Activated CD4-positive, alpha-beta T cell treated with anti-CD3 and anti-CD28 coated beads for 4 hours (primary cell): ENCODE measurements at places on chromosomes 6 and 20.

GRCh38 chr6:3454273-3455010, 2.4 kb downstream of the SLC22A23 start:
- no peak for DNase-seq

- DNase-seq, result no peak
These were observed 79.2 kb downstream of the SCML4 start for GRCh38 chr6:107744927-107745326.

DNA sequence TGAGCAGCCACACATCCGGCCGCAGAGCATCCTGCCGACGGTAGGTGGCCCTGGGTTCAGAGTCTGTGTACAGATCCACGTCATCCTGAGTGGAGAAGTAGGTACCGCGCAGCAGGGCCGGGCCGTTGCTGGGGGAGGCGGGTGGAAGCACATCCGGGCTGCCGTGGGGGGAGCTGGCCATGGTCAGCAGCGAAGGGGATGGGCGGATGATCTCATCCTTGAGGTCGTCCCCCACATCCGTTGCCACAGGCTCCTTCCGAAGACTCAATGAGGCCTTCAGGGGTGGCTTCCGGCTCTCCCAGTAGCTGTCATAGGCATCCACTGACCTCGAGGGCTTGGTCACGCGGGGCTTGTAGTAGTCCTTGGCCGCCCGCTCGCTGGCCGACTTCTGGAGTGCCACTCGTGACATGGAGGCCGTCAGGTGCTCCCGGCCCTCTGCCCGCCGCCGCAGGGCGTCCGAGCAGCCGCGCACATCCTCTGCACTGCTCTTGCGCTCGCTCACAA, 9.2 kb downstream of the SPATA2 start:
- DNase-seq, result no peak

GRCh38 chr20:46573788-46574584, 23.5 kb upstream of the OCSTAMP start:
- no peak for DNase-seq

DNA sequence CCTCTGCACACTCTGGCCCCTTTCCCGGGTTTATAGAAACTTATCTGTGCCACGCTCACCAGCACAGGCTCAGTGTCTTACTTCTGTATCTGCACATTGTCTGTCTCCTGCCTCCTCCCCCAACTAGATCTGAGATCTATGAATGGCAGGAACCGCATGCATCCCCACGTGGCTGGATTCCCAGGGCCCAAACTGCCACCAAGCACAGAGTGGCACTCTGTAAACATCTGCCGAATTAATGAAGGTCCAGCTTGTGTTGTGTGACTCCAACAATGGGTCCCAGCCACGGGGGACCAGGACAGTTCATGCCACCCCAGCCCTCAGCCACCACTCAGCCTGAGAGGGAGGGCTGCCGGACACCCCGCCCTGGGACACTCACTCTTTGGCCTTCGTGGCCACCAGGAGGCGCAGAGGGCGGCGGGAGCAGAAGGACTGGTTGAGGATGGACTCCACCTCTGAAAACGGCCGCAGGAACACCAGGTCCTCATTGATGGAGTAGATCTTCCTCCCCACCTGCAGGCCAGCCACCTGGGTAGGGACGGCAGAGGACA, 171.1 kb downstream of the PREX1 start:
- DNase-seq, result no peak

GRCh38 chr6:30149234-30149633, 11.8 kb downstream of the TRIM10 start:
- DNase-seq, result no peak

GRCh38 chr6:157630463-157631080, 192.5 kb upstream of the SNX9 start:
- DNase-seq, result no peak

DNA sequence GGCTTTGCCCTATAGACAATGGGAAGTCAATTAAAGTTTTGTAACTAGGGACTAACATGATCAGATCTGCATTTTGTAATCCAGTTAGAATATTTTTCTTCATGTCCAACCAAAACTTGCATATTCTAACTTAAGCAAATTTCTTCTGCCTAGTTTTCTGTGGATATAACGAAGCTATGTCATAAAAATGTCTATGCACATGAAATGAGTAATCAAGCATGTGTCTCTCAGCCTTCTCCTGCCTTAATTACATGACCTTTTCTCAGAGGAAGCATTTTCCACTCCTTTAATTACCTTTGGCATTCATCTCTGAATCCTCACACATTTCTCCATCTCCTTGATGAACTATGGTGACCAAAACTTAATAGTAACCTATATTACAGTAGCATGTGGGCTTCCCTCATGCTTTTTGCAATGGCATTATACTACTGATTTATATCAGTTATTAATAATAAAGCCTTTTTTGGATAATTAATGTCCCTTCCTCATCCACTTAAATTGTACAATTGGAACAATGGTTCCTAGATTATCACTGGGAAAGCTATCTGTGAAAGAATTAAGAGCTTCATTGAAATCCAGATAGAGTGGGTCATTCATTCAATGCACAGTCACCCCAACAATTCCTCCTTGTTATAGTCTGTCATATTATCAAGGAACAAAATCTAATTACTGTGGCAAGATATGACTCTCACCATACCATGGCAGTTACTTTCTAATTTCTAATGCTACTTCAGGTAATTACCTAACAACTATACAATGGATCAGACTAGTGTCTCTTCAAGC, 19.1 kb upstream of the FBXO9 start:
- DNase-seq, result no peak

GRCh38 chr6:105886066-105886813, 199.9 kb upstream of the PRDM1 start:
- DNase-seq, result no peak

GRCh38 chr6:70196531-70196930, 106.4 kb downstream of the COL9A1 start:
- DNase-seq, result no peak

DNA sequence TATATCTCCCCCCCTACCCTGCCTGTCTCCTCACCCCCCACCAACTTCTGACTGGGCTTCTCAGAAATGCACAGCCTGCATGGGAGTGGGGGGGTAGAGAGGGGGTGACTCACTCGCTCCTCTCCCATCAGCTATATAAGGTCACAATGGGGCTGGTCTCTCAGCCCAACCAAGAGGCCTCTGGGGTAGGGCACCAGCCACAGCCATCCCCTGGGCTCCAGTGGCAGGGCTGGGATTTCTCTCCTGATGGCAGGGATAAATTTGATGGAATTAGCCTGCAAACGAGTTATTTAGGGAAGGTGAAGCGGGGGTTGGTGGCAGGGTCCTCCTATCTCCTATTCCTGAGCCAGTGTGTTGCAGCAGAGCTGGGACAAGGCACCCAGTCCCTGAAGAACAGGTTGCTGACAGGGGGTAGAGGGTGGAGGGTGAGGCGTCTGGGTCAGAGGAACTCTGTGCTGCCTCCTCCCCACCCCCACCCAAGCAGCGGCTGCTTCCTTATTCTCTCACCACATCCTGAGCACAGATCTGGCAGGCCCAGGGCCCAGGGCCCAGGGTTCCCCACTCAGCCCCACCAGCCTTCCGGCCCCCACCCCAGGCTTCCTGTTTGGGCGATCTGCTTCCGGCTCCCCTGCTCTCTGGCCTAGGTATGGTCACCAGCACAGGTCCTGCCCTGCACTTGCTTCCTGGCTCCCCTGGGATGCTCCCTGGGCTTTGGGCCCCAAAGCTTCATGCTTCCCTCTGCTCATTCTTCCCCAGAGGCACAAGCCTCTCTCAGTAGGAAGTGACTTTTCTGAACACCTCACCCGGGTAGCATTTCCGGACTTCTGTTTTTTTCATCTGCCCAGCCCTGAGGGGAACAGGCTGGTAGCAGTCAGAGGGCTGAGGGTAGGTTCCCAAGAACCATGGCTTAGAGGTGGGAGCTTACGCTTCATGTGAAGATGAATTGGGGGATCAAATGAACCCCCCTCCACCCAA, 4.0 kb downstream of the PPP1R18 start:
- peak; percentile 88 for DNase-seq

DNA sequence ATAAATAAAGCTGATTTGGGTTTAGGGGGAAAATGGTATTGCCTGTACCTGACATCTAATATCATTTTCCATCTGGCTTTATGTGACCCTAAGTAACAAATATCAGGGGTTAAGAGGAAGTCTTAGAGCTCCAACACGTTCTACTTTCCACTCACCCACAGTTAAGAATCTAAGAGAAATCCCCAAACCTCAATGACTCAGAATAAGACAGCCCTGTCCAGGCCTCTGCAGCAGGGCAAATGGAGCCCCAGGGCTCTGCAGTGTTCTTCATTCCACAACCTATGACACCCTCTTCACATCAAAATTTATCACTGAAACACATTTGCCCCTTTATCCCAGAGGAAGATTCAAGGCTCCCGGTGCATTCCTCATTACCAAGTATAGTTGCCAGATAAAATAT, 20.3 kb upstream of the TENT5A start:
- DNase-seq, result no peak

DNA sequence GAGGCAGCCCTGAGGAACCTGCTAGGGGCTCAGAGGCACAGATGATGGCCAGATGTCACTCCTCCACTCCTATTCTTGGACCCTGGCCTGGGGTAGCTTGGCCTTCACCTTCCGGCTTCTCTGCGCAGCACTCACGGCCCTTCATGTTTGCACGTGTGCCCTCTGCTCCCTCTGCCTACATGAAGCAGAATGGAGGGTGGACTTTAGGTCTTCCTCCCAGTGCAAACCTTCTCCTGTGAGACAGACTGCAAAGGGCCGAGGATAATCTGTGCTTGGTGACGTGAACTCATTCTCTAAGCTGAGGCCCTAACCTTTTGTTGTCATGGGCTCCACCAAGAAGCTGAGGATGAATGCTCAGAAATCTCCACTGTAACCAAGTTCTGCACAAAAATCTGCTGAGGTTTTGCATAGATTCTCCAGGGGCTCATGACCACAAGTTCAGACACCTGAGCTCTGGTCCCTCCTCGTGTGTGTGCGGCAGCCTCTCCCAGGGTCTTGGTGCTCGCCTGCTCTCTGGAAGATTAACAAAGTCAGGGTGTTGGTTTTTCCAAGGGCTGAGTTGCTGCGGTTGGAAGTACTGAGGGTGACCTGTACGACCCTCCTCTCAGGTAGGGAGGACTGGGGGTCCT, 25.5 kb upstream of the FOXO3 start:
- DNase-seq, result no peak

GRCh38 chr20:50248104-50248641, 57.5 kb downstream of the CEBPB start:
- DNase-seq, result no peak

DNA sequence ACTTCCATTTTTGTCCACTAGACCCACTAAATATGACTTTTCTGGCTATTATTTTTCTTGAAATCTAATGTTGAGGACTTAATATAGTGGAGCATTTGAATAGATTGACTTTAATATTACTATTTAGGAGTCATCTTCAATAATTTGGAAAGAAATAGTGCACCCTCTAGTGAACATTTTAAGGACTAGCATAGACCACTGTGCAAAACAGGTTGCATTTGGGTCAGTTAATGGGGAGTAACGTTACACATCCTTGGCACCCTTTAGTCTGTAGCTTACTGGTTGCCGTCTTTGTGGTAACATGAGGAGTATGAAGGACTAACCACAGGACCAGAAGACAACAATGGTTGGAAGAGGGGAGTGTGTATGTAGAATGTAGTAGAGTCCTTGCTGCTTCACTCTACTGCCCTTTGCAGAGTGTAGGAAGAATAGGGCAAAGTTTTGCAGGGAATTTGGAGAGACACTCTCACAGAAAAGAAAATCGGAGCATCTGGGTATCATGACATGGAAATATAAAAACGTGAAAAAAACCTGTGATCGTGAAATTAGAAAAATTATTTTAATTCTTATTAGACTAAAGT, 25.2 kb downstream of the RFPL4B start:
- DNase-seq, result no peak

- DNase-seq, result no peak
These were observed 184.7 kb downstream of the GJA1 start for GRCh38 chr6:121619987-121620740.

DNA sequence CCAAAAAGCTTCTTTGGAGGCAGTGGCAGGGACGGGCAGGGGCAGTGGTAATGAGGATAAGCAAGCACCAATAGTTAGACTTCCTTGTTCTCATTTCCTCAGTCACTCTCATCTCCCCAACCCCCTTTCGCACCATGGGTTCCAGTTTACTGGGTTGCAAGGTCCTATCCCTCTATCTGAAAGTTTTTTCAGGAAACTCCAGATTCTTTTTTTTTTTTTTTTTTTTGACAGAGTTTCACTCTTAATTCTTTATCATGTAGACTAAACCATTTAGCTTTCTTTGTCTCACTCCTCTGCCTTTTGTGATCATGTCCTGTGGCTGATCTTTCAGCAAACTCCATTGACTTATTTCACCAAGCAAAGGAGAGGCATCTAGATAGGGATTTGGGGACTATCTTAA, 51.4 kb upstream of the GMDS start:
- DNase-seq, result no peak

DNA sequence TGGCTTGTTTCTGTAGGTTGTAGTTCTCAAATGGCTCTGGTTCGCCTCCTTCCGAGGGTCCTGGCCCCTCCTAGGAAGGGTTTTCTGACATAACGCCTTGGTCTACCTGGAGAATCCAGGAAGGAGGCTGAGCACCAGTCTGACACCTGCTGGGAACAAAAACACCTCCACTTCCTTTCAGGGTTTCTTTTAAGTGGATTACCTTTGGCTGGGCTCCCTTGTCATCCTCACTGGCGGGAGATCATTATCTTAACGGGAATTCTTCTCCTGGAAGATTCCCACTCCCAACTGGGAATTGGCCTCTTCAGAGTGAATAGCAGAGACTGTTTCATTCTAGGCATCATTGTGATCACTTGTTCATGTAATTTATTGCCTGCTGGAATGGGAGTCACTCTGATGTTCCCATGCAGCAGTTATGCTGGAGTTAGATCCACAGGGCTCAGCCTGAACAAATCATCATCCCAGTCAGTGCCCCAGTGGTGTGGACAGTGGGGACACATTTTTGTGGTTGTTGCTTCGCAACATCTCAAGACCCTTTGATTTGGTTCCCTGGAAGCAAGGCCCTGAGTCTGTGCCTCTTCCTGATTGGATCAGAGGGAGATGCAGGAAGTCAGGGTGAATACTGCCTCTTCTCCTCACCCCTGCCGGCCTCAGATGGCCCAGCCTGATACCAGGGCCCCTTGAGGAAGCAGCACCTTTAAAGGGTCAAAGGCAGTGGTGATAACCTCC, 49.1 kb downstream of the LYRM2 start:
- no peak for DNase-seq

GRCh38 chr6:113595911-113596376, 261.2 kb upstream of the MARCKS start:
- no peak for DNase-seq

DNA sequence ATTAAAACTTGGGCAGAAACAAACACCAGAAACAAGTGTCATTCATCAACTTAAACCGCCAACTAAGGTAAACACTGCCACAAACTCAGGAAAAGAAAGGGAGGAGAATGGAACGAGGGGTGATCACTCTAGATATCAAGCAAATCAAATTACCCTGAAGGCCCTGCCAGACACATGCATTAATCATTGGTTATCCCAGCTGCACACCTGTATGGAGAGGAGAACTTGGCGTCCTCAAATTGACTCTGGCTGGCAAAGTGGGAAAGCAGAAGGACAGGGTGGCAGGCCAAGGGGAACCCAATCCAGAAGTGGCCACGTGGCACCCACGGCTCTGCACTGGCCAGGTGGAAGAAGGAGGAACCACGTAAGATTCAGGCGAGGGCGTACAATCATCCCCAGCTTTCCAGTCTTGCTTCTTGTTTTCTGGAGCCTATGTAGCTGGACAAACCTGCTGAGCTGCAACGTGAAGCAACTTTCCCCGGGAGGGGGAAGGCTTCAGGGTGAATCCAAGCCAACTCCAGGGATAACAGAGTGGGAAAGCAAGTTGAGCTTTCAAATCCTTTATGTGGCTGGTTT, 156.2 kb upstream of the JARID2 start:
- DNase-seq, result no peak

- DNase-seq, result no peak
These were observed 1007.9 kb upstream of the FLRT3 start for GRCh38 chr20:15345287-15345686.
